ENCODE measurements at places on chromosomes 6 and 20.

DNA sequence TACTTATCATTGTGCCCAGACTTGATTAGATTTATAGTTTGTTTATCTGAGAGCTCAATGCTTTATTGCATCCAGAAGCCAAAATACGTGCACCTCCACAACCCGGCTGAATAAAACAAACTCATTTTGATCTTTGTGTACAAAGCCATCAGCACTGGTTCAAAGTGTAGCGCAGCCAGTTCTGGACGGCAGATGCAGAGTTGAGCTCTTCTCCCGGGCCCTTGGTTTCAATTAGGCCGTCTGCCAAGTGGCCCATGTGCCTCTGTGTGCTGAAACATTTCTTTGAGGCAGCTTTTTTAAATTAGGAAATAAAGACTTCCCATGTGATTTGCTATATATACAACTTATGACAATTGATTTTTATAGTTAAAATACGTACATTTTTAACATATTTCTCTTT is 96.2 kb upstream of the RSPO3 start:
- DNase-seq = no peak

DNA sequence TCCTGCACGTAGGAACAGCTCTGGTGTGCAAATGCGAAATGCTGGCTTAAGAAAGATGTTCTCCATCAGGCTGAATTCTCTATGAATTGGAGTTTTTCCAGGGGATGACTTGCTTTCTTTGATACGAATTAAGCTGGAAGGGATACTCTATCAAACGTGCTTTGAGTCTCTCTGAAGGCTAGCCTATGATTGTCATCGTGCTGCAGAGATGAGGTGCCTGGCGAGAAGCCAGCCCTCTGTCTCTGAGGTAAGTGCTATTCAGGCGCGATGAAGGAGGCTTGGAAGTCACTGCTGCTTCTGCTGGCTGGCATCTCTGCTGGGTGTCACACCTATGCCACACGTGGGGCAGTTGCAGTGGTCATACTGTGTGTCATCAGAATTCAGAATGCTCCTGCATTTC is 223.7 kb downstream of the TAF4 start:
- DNase-seq = no peak

- no peak for DNase-seq
These were observed 46.2 kb upstream of the SUPT3H start for GRCh38 chr6:45423824-45424450.

DNA sequence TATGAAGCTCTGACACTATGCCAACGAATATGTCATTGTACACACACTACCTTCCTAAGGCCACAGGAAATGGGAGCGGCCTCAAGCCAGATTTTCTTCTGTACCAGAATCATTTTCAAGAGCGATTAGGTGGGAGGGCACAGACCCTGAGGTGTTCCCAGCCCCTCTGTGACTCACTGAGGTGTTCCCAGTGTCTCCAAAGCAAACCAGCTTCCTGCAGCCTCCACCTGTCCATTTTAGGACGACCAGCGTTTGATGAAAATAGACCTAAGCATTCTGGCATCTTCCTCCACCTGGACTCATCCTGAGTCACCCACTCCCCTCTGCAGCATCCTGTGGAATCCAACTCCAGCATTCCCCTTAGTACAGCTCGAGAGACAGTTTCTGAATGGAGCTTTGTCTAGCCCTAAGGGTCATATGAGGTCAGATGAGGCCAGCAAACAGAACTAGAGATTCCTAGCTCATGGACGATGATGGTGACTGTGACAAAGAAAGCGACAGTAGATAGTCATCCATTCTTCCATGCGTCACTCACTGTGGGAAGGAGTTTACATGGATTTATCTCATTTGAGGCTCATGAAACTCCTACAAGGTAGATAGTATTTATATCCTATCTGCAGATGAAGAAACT is 203.4 kb downstream of the PTPRT start:
- DNase-seq = no peak

GRCh38 chr20:58109126-58109880 is 119.2 kb downstream of the ANKRD60 start:
- DNase-seq = no peak

- DNase-seq = peak; percentile 22
These were observed 4.2 kb downstream of the FOXS1 start for GRCh38 chr20:31840906-31841816.

GRCh38 chr20:63072231-63072791 is 65.5 kb upstream of the BHLHE23 start:
- no peak for DNase-seq

GRCh38 chr6:69286331-69286730 is 510.5 kb downstream of the LMBRD1 start:
- no peak for DNase-seq

GRCh38 chr6:125363039-125363823 is 61.5 kb upstream of the HDDC2 start:
- DNase-seq = peak; percentile 97

GRCh38 chr6:6716998-6717763 is 128.7 kb downstream of the LY86 start:
- no peak for DNase-seq

GRCh38 chr20:58254890-58255289 is 26.4 kb upstream of the ANKRD60 start:
- no peak for DNase-seq

DNA sequence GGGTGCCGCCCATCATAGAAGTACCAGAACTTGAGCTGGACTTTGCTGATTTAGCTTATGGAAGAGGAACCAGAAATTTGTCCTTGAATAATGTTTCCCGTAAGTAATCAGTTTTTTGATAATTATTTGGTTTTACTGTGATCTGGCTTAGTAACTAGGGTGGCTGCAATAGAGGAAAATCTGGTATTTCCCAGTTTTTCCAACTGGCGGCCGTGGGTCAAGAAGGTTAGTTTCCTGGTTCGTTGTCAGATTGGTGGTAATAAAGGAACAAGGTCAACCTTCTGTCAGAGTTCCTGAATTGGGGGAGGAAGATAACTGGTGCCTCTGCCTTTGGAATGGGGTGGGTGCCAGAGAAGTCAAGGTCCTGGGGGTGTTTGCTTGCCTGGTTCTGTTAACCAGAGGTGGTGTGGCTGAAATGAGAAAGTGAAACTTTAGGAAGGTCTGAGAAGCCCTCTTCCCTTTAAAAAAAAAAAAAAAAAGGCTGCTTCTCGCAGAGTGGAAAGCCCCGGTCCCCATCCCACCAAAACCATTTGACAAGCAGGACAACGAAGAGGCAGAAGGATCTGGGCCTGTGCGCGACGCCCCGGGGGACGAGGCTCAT is at the start of gene CALHM6:
TSS of gene CALHM6 (plus strand) at position 45 of the 601 bp plus-strand sequence. CDS start at position 600, 555 bp downstream.
- no peak for DNase-seq

GRCh38 chr6:55734256-55734655 is 141.1 kb downstream of the BMP5 start:
- DNase-seq = no peak

GRCh38 chr6:16559071-16559470 is 202.2 kb downstream of the ATXN1 start:
- DNase-seq = no peak

DNA sequence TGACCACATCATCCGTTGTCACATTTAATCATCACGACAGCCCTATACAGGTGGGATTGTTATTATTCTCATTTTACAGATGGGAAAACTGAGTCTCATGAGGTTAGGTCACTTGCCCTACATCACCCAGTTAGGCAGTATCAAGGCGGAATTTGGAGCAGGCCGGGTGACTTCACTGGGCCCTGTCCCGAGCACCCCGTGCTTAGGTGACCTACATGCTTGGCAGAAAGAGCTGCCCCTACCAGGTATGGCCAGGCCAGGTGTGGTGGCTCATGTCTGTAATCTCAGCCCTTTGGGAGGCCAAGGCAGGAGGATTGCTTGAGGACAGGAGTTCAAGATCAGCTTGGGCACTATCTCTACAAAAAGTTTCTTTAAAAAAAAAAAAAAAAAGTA is 44.0 kb downstream of the RIN2 start:
- no peak for DNase-seq

DNA sequence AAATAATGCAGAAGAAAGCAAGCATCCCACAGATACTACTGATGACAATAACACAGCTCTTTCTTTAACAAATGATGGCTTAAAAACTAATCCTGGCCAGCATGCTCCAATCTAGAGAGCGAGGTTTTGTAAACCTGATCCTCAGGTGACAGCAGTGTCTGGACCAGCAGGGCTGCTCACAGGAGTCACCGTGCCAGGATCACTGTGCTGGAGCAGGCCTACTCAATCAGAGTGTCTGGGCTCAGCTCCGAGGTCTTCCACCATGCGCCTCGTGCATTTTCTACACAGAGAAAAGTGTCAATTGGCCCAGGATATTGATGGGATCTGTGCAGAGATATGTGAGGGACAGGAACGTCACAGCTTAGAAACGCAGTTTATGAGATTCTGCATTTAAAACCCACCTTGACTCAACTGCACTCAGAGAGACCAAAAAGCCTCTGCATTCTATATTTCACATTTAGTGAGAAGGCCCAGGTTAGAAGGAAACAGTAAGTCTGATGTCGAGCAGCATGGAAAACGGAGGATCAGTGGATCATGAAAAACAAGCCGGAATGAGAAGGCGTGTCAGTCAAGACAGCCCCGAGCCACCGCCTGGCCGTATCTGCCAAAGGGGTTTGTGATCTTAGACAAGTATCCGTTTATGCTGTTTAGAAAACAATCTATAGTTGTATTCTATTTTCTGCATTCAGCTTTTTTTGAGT is 7.8 kb downstream of the RAMACL start:
- no peak for DNase-seq

- no peak for DNase-seq
These were observed 68.0 kb downstream of the TMEM170B start for GRCh38 chr6:11605507-11605905.

GRCh38 chr6:29666826-29667130 is 9.9 kb downstream of the MOG start:
- no peak for DNase-seq

DNA sequence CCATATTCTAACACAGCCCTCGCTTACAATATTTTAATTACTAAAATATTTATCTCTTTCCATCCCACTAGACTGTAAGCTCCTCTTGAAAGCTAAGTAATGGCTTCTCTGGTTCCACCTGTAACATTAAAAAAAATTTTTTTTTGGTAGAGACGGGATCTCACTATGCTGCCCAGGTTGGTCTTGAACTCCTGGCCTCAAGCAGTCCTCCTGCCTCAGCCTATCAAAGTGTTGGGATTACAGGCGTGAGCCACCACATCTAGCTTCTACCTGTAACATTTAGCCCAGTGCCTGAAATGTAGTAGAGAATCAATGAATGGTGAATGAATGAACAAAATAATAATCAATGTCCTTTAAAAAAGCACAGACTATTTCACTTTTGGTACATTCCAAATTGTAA is 28.8 kb downstream of the DEK start:
- DNase-seq = no peak

DNA sequence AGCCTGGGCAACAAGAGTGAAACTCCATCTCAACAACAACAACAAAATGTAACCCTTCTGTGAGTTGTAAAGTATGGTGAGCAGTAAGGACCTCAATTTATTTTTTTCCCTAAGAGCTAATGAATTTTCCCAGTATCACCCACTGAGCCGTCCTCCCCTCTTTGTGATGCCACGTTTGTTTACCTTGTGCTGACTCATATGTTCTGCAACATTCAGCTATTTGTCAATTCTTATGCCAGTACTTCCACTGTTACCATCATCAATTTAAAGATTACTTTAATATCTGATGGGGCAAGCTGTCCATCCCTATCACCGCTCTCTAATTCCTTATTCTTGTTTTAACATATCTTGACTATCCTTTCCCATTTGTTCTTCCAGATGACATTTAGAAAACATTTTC is 37.5 kb downstream of the MAK start:
- no peak for DNase-seq

GRCh38 chr6:20797597-20797996 is 263.3 kb downstream of the CDKAL1 start:
- DNase-seq = no peak

GRCh38 chr20:41046716-41047115 is 18.1 kb downstream of the TOP1 start:
- DNase-seq = no peak

- DNase-seq = no peak
These were observed 133.0 kb downstream of the CD83 start for GRCh38 chr6:14250573-14250972.

- DNase-seq = peak; percentile 54
These were observed 3.2 kb downstream of the MARCKS start for GRCh38 chr6:113860181-113860955.

DNA sequence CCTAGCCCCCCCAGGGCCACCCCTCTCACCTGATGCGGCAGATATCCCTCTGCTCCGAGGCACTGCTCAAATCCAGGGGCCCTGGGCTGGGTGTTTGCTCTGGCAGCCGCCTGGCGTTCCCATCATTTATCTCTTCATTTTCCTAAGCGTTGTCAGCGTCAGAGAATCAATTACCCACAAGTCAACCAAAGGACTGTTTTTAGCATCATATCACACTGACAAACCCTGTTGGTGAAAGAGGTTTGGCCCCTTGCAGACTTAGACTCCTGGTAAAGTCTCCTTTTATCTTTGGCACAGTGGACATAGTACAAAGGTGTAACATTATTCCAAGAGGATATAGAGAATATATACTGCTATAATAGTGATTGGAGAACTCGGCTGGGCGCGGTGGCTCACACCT is at the start of gene GHRH:
TSS of gene GHRH (minus strand) at position 101 of the 400 bp plus-strand sequence. CDS start 4,925 bp downstream, outside the sequence.
- peak; percentile 63 for DNase-seq

DNA sequence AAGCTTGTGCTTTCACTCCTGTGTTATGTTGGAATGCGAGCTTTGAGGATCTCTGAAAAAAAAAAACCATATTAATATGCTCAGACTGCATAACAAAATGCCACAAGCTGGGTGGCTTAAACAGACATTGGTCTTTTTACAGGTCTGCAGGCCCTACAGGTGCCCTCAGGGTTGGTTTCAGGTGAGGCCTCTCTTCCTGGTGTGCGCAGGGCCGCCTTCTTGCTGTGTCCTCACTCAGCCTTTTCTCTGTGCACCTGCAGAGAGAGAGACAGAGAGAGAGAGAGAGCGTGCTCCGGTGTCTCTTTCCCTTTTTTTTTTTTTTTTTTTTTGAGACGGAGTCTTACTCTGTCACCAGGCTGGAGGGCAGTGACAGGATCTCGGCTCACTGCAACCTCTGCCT is 114.1 kb upstream of the SNX9 start:
- peak; percentile 29 for DNase-seq

GRCh38 chr6:132713352-132714134 is at the start of gene VNN1:
TSS of gene VNN1 (minus strand) at chr6:132714055. CDS start at chr6:132714035, 20 bp downstream.
- DNase-seq = no peak

GRCh38 chr6:170378502-170378901 is 71.9 kb downstream of the FAM120B start:
- DNase-seq = no peak

DNA sequence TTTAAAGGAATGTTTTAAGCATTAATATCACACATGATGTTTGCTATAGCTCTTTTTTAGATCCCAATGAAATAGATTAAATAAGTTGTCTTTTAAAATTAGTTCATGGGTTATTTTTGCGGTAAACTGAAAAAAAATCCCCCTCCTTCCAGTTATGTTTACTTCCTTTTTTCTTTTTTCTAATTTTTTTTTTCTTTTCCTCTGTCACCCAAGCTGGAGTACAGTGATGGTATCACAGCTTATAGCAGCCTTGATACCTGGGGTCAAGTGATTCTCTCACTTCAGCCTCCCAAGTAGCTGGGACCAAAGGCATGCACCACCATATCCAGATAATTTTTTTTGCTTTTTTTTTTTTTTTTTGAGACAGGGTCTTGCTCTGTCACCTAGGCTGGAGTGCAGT is 17.8 kb upstream of the SCAF8 start:
- DNase-seq = no peak
